Renal cortex interstitium (tissue), 15 donors: ENCODE measurements at places on chromosomes 5 and 9. TPM values are rescaled to one million over a fixed set of nuclear protein-coding genes. Genes with fewer than 3 reads are reported as not detected.

DNA sequence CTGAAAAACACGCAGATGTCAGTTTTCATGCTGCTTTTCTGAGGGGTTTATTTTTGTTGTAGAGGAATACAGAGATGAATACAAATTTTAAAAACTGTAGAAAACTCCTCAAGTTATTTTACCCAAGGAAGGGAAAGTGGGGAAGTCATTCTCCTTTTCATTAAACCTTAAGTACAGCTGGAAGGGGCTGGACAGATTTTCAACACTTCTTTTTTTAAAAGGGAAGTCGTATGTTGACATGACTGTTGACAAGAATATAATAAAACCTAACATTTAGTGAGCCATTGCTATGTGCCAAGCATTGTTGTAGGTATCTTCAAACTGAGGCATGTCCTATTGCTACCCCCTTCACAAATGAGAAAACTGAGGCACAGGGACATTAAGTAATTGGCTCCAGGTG is 235.7 kb upstream of the ELL2 start:
- DNase-seq: no peak

DNA sequence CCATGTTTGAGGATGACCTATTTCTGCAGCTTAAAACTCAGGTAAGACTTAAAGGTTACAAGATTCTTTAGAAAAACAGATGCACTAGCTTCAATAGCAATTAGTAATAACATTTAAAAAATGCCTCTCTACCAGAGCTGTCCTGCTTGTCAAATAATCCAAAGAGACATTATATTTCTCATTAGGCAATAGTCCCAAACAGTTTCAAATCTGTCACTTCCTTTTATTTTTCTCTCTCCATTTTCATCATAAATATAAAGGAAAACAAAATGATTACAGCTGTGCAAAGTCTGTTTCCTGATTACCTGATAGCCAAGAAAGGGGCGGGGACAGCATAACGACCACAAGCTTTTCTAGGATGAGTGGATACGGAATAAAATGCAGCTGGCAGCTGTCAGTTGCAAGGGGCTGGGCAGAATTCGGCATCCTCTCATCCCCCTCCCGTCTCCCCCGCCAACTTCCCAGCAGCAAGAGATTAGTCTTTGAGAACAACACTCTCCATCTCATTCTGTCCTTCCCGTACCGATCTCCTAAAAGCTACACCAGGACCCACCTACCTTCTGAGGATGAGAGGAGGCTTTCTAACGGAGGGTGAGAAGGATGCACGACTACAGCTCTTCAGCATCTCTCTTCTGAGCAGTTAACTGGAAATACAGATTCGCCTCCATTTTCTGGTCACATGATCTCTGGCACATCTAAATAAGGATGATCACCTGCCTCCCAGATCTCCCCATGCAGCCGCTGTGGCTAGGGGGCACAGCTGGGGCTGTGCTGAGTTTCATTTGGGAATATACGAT is 72.5 kb upstream of the PCA3 start:
- DNase-seq: no peak

GRCh38 chr5:57887851-57888621 is 405.4 kb upstream of the ACTBL2 start:
- peak; percentile 33 for DNase-seq

DNA sequence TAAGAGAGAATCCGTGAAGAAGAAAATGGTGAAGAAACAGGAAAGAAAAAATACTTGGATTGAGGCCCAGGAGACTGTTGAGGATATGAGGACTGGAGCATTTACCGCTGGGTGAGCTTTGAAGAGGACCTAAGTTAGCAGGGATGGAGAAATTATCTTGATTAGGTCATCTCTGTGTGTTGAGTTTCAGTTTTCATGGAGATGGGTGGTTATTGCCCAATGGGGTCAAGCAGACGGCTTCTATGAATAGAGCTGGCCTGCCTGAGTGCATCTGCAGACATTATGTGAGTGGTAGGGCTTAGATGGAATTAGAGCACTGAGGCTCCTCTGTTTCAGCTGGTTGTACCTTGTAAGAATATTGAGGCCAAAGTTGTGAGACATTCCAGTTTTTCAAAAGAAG is 245.4 kb upstream of the FBXL7 start:
- DNase-seq: no peak

DNA sequence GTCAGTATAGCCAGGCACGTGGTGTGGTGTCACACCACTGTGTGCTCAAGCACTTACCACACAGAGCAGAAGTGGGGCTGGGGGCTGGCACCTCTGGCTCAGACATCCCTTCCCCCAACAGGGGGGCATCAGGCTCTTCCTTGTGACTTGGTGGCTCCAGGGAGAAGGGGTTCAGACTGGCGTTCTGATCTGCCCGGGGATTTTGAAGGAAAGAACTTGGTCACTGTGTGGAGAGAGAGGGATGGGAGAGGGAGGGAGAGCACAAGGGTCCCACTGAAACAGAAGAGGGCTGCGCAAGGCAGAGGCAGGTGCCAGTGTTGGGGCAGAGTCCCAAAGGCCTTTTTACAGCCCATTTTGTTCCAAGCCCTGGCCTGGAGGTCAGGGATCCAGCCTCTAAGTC is 109.7 kb upstream of the ALDH1B1 start:
- no peak for DNase-seq

- DNase-seq: no peak
Measured at GRCh38 chr5:133749331-133749985, 137.1 kb upstream of the FSTL4 start.

Gene CXCL14
- polyA plus RNA-seq: 22.4 TPM

Gene MLLT3
- 32.6 TPM for polyA plus RNA-seq

Gene SLC31A2
- 3.0 TPM for polyA plus RNA-seq
